Mammary epithelial cell (primary cell): ENCODE measurements at places on chromosomes 4 and X. TPM values are rescaled to one million over a fixed set of nuclear protein-coding genes. Genes with fewer than 3 reads are reported as not detected.

The SMIM10 gene
- 0.17 TPM for total RNA-seq

- peak; percentile 64 for DNase-seq
These were observed 286.2 kb upstream of the TET2 start for GRCh38 chr4:104860238-104861123.

DNA sequence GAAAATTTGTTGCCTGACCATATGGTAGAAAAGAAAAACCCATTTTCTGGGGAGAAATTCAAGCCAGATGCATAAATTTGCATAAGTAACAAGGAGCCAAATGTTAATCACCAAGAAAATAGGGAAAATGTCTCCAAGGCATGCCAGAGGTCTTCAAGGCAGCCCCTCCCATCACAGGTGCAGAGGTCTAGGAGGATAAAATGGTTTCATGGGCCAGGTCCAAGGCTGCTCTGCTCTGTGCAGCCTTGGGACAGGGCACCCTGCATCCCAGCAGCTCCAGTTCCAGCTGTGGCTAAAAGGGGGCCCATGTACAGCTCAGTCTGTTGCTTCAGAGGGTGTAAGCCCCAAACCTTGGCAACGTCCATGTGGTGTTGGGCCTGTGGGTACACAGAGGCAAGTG, 200.0 kb downstream of the LARP7 start:
- no peak for DNase-seq

GRCh38 chr4:11777447-11777846, 348.8 kb upstream of the HS3ST1 start:
- no peak for DNase-seq

- DNase-seq: no peak
These were observed 41.1 kb downstream of the UCHL1 start for GRCh38 chr4:41297832-41298231.
